ENCODE measurements at places on chromosomes 2 and 18.

DNA sequence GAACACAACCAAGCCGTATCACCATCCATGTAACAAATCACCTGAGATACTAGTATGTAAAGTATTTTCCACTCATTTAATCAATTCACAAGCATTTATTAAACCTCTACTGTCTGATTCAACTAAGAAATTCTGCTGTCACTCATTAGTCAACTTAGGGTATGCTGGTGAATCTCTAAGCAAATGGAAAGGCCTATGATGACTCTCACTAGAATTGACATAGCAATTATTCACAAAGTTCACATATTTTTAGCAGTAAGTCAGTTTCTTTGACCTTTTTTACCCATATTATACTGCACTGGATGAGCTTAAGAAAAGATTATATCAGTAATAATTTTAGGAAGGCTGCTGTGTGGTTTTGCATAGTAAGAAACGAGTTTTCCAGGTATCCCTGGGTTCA lies 130.1 kb downstream of the SLC8A1 start:
- no peak for DNase-seq

- DNase-seq: no peak
Measured at GRCh38 chr2:39730685-39731302, 48.3 kb downstream of the THUMPD2 start.

- no peak for DNase-seq
Measured at GRCh38 chr18:24271381-24272228, 126.0 kb downstream of the OSBPL1A start.

DNA sequence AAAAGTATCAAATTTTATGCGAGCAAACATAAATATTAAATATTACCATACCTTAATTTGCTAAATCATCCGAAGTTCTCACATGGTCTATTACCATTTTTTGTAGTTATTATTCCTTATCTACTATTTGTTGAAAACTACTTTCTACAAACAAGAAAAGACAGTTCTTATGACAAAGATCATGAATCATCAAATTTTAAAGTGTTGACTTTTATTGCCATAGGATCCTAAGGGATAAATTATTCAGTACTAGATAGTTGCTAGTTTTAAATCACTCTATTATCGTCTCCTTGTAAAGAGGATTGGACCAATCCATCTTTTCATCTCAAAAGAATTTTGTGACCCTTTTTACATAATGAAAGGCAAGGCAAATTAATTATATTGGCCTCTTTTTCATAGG lies 523.6 kb upstream of the TMEFF2 start:
- DNase-seq: no peak

DNA sequence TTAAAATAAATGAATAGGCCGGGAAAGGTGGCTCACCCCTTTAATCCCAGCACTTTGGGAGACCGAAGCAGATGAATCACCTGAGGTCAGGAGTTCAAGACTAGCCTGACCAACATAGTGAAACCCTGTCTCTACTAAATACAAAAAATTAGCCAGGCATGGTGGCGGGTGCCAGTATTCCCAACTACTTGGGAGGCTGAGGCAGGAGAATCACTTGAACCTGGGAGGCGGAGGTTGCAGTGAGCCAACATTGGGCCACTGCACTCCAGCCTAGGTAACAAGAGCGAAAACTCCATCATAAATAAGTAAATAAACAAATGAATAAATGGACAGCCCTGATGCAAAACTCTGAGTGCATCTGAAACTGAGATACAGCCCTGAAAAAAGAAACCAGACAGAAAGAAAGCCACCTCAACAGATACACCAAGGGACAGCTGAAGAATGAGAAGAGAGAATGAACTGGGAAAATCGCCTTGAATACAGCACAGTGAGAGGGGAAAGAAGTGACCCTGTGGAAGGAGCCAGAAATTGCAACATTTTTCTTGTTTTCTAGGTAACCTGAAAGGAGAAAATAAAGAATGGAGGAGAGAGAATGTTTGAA lies 64.4 kb downstream of the TRABD2A start:
- DNase-seq: no peak

GRCh38 chr2:127626917-127627739 lies 18.8 kb upstream of the GPR17 start:
- no peak for DNase-seq

DNA sequence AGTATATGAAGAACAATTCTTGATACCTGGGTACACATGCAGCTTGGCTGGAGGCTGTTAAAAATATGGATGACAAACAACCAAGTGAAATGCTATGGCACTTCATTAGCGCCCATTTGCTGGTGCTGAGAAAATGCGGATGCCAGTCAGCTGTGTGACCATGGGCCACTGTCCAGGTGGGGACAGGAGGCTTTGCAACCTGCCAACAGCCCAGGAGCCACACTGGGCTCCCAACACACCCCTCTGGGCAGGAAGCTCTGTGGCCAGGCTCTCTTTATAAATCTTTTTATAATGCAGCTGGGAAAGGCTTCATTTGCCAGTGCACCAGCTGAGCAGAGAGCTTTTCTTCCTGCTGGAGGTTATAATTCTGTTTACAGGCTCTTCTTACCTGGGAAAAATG lies 19.9 kb downstream of the RNF144A start:
- DNase-seq: no peak
